ENCODE measurements at places on chromosomes 5 and 9.

GRCh38 chr9:129131300-129132145 lies 20.3 kb downstream of the PTPA start:
- peak; percentile 71 for DNase-seq

DNA sequence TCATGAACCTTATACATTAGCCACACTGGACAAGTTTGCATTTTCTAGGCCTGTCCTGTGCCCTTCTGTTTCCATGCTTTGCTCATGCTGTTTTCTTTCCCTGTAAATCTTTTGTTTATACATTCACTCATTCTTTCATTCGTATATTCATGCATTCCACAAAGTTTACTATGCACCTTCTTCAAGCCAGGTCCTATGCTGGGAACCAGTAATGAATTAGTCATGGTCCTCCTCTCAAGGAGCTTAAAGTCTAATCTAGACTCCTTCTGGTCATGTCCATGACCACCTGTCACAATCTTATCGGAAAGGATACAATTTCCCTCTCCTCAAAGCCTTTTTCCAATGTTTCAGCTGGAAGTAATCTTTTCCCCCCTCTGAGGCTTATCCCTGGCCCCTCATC lies 9.1 kb upstream of the XPA start:
- DNase-seq, result no peak

DNA sequence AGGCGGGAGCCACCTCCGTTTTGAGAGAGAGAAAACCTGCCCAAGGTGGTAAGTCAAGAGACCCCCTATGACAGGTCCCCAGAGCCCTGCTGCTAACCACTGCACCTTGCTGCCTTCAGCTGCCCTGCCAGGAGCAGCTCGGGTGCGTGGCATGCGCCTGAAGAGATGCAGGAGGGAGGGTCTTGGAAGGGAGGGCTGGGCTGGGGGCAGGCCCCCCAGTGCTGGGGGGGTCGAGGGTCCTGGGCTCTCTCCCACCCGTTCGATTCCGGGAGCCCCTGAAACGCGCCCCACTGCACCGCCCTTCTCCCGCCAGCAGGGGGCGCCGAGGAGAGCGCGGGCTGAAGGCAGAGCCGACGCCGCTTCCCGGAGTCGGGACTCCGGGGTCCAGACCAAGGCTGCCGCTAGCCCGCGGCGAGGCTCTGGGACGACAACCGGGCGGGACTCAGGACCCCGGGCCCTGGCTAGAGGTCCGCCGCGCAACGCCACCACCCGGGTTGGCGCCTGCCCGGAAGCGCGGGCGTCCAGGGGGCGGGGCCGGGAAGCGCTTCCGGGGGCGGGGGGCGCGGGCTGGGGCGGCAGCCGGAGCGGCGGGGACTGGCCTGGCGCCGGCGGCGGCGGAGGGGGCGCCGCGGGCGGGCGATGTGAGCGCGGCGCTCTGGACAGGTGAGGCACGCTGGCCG lies at the start of gene ZBTB34:
ZBTB34 (plus strand) TSS at position 563 of the 680 bp plus-strand sequence. CDS start 18,761 bp downstream, outside the sequence.
- peak; percentile 49 for DNase-seq

- no peak for DNase-seq
Measured at GRCh38 chr5:10680876-10681481, 80.1 kb downstream of the DAP start.

GRCh38 chr5:21007781-21008180 lies 1019.8 kb upstream of the CDH18 start:
- DNase-seq, result no peak

GRCh38 chr5:125064621-125065438 lies 318.4 kb upstream of the ZNF608 start:
- DNase-seq, result no peak

DNA sequence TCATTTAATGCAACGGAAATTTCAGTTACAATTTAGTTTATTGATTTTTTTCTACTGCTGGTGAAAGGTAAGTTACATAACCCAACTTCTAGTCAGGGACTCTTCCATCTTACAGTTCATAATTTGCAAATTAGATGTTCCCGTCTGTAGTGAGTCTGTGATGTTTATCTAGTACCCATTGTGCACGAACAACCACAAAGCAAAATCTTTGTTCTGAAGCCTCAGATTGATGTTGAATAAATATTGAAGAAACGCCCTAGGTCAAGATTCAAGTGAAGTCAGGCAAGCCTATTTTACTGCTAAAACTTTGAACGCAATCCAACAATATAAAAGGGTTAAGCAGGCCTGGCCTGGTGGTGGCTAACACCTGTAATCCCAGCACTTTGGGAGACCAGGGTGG lies 43.1 kb downstream of the BASP1 start:
- no peak for DNase-seq

GRCh38 chr5:58851153-58851552 lies 268.3 kb downstream of the RAB3C start:
- DNase-seq, result no peak

DNA sequence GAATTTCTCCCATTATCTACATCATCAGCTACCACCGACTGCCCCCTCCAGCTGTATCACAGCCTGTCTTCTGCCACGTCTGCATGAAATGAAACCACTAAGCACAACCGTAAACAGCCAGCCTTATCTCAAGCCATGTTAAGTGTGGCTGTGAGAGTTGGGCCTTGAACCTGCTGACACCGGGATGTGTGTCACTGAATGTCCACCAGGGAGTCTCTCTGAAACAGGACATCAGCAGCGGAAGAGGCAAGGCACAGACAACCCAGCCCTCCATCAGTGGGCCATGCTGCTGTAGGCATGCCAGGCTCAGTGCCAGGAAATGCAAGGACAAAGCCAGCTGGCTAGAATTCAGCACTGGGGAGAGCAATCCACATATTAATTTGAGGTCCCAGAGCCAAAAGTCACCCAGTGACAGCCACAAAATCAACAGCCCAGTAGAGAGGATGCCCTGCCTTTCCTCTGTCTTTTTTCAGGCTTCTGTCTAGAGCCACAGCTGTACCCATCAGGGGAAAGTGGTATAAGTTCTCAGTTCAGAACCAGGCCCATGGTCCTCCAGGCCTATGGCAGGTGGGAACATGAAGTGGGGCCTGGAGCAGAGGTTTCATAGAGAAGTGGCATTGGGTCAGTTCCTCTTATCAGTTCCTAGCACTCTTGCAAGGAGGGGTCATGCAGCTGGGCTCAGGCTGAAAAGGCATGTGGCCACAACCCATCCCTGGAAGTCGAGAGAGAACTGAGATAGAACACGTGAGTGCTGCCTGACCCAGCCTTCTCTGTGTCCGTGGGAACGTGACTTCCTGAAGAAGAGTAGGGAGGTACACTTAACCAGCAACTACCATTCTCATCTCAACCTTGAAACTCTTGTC lies 199.4 kb downstream of the ESM1 start:
- peak; percentile 78 for DNase-seq

GRCh38 chr5:132044207-132044606 lies 16.2 kb upstream of the IL3 start:
- DNase-seq, result peak; percentile 97

GRCh38 chr5:157076558-157076957 lies 17.6 kb upstream of the HAVCR1 start:
- peak; percentile 24 for DNase-seq

DNA sequence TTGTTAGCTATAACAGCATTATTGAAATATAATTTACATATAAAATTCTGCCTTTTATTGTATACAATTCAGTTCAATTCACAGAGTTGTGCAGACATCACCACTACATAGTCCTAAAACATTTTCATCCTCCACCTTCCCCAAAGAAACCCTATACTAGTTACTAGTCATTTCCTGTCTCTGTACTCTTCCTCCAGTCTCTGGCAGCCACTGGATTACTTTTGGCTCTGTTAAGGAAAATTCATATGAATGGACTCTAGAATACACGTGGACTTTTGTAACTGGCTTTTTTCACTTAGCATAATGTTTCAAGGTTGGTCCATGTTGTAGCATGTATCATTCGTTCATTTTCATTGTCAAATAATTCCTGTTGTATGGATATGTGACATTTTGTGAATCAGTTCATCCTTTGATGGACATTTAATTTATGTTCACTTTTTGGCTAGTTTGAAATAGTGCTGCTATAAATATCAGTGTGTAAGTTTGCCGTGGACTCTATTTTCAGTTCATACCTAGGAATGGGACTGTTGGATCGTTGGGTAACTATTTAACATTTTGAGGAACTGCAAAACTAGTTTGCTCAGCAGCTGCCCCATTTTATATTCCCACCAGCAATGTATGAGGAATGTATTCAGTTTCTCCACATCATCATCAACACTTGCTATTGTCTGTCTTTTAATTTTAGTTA lies 9.7 kb downstream of the ICE1 start:
- DNase-seq, result no peak

GRCh38 chr5:1391691-1392090 lies 46.8 kb upstream of the CLPTM1L start:
- no peak for DNase-seq

GRCh38 chr9:1431461-1431860 lies 381.3 kb downstream of the DMRT2 start:
- no peak for DNase-seq

DNA sequence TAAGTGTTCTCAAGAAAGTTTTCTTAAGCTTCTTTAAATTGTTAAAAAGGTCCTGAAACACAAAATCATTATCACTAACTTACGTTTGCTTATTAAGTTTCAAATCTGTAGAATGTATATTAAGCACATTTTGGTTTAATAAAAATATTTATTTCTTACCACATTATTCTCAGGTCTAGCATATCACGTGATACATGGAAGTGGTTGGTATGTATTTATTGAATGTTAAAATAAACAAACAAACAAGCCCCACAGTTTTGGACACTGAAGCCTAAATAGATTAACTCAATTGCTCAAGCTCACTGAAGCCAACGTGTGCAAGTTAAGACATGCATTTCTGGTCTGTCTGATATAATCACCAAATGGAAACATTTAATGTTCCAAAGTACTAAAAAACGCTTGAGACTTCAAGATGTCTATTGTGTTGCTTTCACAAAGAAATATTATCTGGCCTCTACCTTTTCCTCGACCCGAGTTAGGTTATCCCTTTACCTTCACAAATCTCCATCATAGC lies 1136.9 kb downstream of the TAF11L14 start:
- no peak for DNase-seq

- no peak for DNase-seq
Measured at GRCh38 chr5:105101577-105101976, 1539.0 kb upstream of the NUDT12 start.

GRCh38 chr5:123696921-123697341 lies 185.0 kb downstream of the CSNK1G3 start:
- DNase-seq, result no peak

GRCh38 chr5:150143350-150144245 lies 12.0 kb downstream of the PDGFRB start:
- DNase-seq, result no peak

GRCh38 chr5:172683264-172683644 lies 42.2 kb downstream of the NEURL1B start:
- no peak for DNase-seq

DNA sequence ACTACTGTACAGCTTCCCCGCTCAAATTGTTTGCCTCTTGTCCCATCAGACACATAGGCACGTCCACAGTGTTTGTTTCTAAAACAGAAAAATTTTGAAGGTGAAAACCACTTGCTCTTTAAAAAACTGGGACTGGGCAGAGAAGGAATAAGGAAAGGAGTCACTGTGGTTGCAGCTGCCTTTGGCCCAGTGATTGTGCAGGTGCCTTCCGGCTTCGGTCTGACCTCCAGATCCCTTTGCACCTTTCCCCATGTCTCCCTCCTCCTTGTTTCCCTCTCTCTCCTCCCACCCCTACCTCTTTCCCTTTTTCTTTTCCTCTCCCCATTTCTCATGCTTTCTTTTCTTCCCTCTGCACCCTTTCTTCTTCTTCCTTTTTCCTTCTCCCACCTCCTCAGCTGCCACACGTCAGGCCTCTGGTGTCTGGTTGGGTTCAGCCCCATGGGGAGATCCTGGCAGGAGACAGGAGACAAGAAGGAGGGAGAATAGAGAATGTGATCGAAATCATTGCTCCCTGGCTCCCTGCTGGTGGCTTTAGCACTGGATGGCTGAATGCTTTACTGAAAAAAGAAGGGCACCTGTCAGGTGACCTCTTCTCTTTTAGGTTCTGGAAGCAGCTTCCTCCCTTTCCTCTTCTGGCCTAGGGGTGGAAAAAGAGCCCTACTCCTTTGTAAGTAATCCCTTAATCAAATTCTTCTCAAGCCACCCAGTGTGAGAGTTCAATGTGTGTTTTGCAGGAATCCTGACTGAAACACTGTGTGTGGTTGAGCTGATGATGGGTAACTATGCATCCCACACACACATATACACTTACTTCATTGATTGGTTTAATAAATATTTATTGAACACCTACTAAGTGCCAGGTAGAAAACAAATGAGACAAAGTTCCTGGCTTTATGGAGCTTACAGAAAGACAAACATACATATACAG lies 267.3 kb downstream of the MAST4 start:
- DNase-seq, result no peak

DNA sequence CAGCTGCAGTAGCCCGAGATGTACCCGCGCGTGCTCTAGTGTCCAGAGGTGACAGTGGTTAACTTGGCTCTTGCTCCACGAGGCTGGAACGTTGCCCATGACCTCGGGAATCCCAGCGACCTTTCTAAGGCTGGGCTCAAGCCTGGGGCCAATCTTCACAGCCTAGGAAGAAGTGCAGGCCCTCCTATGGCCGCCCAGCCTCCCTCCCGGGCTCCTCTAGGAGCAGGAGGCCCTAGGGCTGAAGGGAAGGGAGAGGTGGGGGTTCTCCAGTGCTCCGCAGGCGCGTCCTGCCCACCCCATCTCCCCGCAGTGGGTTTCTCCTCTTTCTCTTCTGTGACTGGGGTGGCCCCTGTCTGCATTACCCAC lies 13.3 kb downstream of the NR2F1 start:
- no peak for DNase-seq

DNA sequence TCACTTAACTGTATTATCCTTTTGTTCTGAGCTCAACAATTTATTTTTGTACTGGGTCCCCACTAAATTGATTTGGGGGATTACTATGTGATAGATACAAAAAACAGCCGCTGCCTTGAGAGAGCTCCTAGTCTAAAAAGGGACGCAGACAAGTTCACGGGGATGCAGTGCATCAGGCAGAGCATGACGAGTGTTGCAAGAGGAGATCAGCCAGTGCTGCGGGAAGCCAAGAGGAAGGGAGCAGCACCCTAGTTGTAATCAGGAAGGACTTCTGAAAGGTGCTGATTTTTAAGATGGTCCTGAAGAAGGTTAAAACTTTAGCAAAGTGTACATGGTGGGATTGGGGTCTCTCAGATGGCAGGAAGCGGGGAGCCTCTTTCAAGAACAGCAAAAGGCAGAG lies 15.8 kb downstream of the GALNT10 start:
- DNase-seq, result peak; percentile 71

All from inflammatory macrophage treated with lipopolysaccharide for 4 hours (primary cell).